T-helper 9 cell (primary cell): ENCODE measurements at places on chromosomes 3 and 15.
A peak's percentile ranks its signal among the peaks of the same experiment; 100 is the strongest.

DNA sequence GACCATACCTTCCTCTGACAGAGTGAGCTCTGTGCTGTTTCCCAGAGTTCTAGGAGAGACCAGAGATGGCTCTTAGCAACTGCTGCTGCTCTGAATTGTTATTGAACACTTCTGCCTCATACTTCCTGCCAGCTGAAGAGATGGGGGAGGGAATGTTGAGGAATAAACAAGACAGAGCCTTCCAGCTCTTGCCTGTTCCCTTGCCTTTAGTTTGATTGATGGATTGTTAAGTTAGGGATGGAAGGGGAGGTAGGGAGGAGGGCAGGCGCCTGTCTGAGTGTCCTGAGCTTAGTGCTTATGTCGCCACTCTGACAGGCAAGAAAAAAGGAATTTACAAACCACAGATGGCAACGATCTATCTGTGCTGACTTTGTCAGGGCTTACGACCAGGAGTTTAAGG lies 42.8 kb downstream of the ZNF609 start:
- DNase-seq: no peak

- peak; percentile 63 for DNase-seq
Observed at GRCh38 chr15:89760303-89761008, 9.4 kb upstream of the MESP1 start.

DNA sequence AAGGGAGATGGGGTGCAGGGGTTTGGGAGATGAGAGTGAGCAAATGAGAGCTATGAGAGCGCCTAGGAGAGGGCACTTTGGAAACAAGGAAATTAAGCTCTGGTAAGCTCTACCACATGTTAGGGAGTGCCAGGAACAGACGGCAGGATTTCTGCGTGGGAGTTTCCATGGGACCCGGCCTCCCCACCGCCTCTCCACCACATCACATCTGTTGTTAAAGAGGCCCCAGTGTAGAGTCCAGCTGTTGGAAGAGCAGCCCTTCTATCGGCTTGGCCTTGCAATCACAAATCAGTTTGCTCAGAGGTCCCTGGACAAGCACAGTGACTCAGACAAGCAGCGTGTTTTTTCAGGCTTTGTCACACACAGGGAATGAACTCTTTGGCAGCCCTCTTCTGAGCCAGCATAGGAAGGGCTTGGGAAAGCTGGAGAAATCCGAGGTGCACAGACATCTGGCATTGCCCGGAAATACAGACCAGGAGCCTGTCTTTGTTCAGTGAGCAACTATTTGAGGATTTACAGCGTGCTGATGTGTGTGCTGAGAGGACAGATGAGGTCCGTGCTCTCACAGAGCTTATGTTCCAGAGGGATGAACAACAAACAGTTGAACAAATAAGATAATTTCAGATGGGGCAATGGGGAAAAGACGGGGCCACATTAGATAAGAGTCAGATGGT lies 370.6 kb upstream of the PROK2 start:
- DNase-seq: no peak

DNA sequence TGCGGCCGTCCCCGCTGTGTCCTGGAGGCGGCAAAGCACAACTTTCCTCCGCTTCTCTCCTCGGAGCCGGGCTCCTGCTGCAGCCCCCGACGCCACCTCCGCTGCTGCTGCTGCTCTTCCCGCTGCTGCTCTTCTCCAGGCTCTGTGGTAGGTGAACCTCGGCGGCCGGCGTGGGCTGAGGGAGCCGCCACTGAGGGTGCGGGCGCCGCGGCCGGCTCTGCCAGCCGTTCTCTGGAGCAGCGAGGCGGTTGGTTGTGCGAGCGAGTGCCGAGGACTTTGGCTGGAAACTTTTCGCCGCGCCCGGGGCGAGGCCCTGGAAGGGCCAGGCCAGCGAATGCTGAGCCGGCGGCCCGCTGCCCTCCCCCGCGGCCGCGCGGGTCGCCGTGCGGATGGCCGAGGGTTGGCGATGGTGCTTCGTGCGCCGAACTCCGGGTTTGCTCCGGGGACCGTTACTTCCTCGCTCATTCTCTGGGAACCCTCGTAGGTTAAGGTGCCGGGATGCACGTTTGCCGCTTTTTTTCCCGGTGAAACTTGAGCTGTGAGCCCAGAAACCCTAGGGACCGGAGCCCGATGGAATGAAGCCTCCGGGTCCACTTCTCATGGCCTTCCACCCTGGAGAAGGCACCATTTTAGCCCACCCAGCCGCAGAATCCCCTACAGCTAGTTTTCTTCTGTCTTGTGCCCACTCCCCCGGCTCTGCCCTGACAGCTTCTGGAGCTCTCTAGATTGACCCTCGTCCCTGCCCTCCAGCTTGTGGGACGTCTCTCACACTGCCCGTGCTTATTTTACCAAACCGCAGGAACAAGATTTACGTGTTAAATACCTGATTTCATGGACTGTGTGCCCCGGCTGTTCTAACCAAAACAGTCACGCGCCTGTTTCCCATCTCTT lies 660 bp downstream of the NECTIN3 start:
- DNase-seq: peak; percentile 19

DNA sequence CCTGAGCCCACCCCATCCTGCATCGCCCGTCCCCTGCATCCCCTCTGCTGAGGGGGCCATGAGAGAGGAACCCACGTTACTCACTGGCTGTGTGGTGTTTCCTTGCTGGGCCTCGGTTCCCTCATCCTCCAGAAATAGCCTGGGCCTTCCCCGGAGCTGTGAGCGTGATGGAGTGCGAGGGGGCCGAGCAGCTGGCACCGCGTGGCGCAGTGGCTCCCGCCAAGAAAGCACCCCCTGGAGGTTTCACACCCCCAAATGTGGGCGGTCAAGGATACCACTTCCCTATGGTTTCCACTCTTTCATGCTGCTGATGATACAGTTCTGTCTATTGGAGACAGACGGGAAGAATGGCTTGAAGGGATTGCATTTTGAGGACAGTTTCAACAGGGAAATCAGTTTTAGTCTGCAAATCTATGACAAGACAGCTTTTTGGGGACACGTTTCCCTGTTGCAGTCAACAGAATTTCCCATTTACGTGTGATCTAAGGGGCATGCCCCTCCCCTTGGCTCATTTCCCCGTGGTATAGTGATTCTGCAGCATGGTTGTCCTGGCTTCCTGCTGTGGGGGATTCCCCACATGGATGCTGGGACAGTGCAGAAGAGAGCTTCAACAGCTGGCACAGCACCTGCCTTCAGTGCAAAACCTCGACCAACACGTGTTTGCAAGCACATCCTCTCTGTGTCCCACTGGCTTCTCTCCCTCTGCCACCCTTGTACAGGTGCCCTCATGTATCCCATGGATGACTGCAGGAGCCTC lies 377.5 kb downstream of the LRTM1 start:
- DNase-seq: no peak

GRCh38 chr3:17743658-17743995 lies 1.2 kb upstream of the TBC1D5 start:
- no peak for DNase-seq
